ENCODE measurements at places on chromosomes 2 and 18.

GRCh38 chr2:171347591-171348032, 86.2 kb downstream of the METTL8 start:
- DNase-seq: no peak
- no peaks in the 10 kb centered on the region for H3K4me1 ChIP-seq
- H3K27ac ChIP-seq: peak overlapping the region; percentile 51
- no peaks in the 10 kb centered on the region for H3K27me3 ChIP-seq
- H3K4me3 ChIP-seq: no peak overlapping the region

GRCh38 chr18:36130039-36130831, 536 bp downstream of the ELP2 start:
- peak; percentile 65 for DNase-seq
- H3K4me3 ChIP-seq: peak overlapping the region; percentile 76
- H3K4me1 ChIP-seq: peaks cover 21% of the 10 kb centered on the region
- peak overlapping the region; percentile 98 for H3K27ac ChIP-seq
- no peaks in the 10 kb centered on the region for H3K27me3 ChIP-seq
- peaks cover 2% of the 10 kb centered on the region for H3K36me3 ChIP-seq

DNA sequence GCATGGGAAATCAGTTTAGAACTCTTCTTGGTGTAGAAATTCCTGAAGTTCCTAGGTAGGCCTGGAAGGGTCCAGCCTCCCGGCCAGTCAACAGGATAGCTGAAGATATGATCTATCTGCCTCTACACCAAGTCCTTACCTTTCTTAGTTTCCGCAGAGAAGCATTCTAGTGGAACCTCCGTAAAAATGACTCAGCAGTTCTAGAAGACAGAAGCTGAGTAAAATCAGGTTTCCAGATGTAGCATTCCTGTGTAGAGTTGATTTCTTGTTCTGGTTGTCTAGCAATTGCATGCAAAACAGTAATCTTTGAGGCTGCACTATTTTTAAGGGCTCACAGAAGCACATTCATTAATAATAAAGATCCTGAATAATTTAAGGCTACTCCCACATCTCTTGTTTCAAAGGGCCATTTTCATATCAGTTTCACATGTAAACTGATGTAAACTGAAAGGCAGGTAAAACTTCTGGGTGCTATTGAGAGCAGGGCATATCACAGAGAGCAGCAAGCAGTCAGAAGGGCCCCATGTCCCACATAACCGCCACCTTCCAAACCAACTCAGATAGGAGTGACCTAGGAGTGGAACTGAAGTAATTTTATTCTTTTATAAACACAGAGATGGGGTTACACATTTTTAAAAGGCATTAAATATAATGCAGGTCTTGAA, 3.2 kb upstream of the DYTN start:
- no peaks in the 10 kb centered on the region for H3K4me1 ChIP-seq
- H3K27ac ChIP-seq: no peak overlapping the region
- no peaks in the 10 kb centered on the region for H3K27me3 ChIP-seq
- H3K4me3 ChIP-seq: no peak overlapping the region
- no peak for DNase-seq
- no peaks in the 10 kb centered on the region for H3K36me3 ChIP-seq

- no peak for DNase-seq
- no peak overlapping the region for H3K27ac ChIP-seq
- H3K4me1 ChIP-seq: peaks cover 16% of the 10 kb centered on the region
- H3K4me3 ChIP-seq: no peak overlapping the region
- no peaks in the 10 kb centered on the region for H3K27me3 ChIP-seq
These were observed 175.1 kb downstream of the ZFP36L2 start for GRCh38 chr2:43051338-43051737.

GRCh38 chr2:139790807-139791752, 1010.9 kb upstream of the NXPH2 start:
- DNase-seq: no peak
- H3K27me3 ChIP-seq: no peaks in the 10 kb centered on the region
- no peaks in the 10 kb centered on the region for H3K36me3 ChIP-seq

- no peaks in the 10 kb centered on the region for H3K4me1 ChIP-seq
- H3K4me3 ChIP-seq: no peak overlapping the region
- no peaks in the 10 kb centered on the region for H3K36me3 ChIP-seq
These were observed 77.9 kb upstream of the SLC66A3 start for GRCh38 chr2:11077411-11077810.

DNA sequence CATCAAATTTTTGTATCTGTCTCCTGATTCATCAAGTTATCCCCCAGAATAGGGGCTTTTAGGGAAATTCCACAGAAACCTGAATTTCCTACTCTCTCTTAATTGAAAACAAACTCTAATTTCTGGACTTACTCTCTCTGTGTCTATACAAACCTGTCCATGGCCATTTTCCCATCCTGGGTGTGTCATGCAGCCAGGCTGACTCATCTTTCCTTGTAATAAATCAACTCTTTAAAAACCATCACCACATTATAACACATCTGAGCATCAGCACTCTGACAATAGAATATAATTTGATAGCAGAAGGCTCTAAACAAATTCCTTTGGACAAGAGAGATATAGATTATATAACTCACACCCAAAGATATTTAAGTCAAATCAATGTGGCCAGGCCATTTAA, 610.2 kb downstream of the DCC start:
- no peaks in the 10 kb centered on the region for H3K36me3 ChIP-seq
- H3K4me3 ChIP-seq: no peak overlapping the region
- DNase-seq: no peak
- H3K4me1 ChIP-seq: no peaks in the 10 kb centered on the region

- no peaks in the 10 kb centered on the region for H3K27me3 ChIP-seq
- DNase-seq: no peak
- no peak overlapping the region for H3K4me3 ChIP-seq
- H3K27ac ChIP-seq: no peak overlapping the region
These were observed 25.7 kb downstream of the MSH6 start for GRCh38 chr2:47808614-47809013.

- no peak for DNase-seq
- H3K4me3 ChIP-seq: no peak overlapping the region
- no peaks in the 10 kb centered on the region for H3K4me1 ChIP-seq
- H3K36me3 ChIP-seq: no peaks in the 10 kb centered on the region
These were observed 382.3 kb upstream of the CRIM1 start for GRCh38 chr2:35973132-35973736.

DNA sequence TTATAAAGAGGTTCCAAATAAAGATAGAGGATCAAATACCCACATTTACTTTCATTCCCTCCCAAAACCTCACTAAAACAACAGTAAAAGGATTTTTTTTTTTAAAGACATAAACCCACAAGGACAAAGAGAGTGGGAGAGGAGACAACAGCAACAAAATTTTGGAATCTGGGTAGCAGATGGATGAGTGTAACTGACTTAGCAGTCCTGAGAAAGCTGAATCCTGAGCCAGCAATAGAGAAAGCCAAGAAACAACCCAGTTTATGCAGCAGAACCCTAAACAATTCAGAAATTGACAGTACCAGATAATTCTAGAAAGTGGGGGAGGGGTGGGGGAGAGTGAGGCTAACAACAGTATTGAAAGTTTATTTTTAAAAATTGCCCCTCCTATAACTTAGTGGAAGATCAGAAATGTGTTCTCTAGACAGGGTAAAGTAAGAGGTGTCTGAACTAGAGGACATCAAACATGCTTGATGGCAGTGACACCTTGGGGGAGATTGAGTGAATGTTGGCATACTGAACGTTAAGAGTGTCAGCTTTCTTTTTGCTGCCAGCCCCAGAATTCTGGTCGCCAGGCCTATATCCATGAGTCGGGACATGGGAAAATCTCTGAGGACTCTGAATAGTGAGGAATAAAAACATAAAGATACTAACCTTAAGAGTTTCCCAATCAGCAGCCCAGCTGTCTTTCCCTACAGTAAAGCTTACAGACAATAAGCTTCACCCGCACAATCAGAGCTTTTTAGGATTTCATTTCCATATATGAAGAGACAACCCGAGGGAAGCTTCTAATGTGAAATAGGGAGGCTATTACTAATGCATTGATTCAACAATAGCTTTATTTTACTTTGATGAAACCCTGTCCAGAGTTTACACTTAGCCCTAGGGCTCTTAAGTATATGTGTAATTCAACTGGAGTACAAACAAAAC, 128.0 kb upstream of the ALPP start:
- H3K27ac ChIP-seq: no peak overlapping the region
- H3K27me3 ChIP-seq: no peaks in the 10 kb centered on the region
- no peak for DNase-seq
- peaks cover 5% of the 10 kb centered on the region for H3K36me3 ChIP-seq
- H3K4me3 ChIP-seq: no peak overlapping the region

GRCh38 chr2:65823511-65823910, 391.1 kb upstream of the SPRED2 start:
- DNase-seq: no peak
- no peaks in the 10 kb centered on the region for H3K27me3 ChIP-seq
- no peaks in the 10 kb centered on the region for H3K36me3 ChIP-seq
- H3K27ac ChIP-seq: no peak overlapping the region
- no peaks in the 10 kb centered on the region for H3K4me1 ChIP-seq
- no peak overlapping the region for H3K4me3 ChIP-seq

DNA sequence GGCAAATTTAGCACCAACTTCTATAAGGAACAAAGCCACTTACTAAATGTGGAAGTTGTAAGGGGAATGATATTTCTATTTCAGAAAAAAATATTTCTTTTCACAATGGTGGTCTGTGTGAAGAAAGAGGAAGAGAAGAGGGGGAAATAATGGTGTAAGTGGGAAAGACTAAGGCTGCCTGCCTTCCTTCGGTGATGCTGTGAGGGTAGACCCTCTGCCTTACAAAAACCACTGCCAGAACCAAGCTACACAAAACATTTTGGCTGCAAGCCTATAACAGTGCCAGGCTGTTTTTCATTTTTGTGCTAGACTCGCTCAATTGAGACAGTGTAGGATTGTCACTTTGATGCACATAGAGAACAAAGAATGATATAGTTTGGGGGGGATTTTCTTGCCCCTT, 286.6 kb downstream of the ZEB2 start:
- no peaks in the 10 kb centered on the region for H3K27me3 ChIP-seq
- no peaks in the 10 kb centered on the region for H3K36me3 ChIP-seq
- no peak for DNase-seq
- H3K27ac ChIP-seq: no peak overlapping the region
- peaks cover 4% of the 10 kb centered on the region for H3K4me1 ChIP-seq

- no peaks in the 10 kb centered on the region for H3K4me1 ChIP-seq
- no peaks in the 10 kb centered on the region for H3K27me3 ChIP-seq
- no peak for DNase-seq
- no peaks in the 10 kb centered on the region for H3K36me3 ChIP-seq
- H3K27ac ChIP-seq: no peak overlapping the region
These were observed 137.4 kb downstream of the ACOXL start for GRCh38 chr2:110869472-110870446.

DNA sequence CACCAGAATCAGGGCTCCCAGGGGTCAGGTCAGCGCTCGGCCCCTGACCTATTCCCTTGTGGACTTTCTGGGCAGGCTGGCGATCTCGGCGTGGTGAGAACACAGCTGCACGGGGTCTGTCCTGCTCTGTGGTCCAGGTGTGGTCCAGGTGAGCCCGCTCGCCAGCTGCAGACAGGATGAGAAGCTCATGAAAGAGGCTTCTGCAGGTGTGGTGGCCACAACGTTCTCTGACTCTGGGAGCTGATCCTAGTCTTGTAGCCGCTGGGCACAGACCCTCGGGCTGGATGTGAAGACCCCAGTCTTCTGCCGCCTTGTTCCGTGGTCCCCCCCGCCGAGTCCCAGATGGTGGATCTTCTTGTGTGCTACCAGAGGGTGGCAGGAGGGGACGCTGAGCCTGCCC, 129.7 kb downstream of the RTP5 start:
- H3K4me3 ChIP-seq: no peak overlapping the region
- no peaks in the 10 kb centered on the region for H3K36me3 ChIP-seq
- no peak overlapping the region for H3K27ac ChIP-seq
- H3K27me3 ChIP-seq: no peaks in the 10 kb centered on the region

GRCh38 chr2:118479020-118479419, 368.4 kb downstream of the EN1 start:
- H3K27me3 ChIP-seq: no peaks in the 10 kb centered on the region
- no peaks in the 10 kb centered on the region for H3K36me3 ChIP-seq
- no peak overlapping the region for H3K27ac ChIP-seq
- H3K4me3 ChIP-seq: no peak overlapping the region

DNA sequence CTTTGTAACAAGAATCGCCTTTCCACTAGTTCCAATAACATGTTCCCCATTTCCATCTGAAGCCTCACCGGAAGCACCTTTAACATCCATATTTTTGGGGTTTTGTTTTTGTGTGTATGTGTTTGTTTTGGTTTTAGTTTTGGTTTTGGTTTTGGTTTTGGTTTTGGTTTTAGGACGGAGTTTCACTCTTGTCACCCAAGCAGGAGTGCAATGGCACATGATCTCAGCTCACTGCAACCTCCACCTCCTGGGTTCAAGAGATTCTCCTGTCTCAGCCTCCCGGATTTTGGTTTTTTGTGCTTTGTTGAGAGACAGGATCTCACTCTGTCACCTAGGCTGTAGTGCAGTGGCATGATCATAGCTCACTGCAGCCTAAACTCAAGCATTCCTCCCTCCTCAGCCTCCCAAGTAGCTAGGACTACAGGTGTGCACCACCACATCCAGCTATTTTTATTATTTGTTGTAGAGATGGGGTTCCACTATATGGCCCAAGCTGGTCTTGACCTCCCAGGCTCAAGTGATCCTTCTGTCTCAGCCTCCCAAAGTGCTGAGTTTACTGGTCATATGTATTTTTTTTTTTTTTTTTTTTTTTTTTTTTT, 36.3 kb downstream of the TGOLN2 start:
- no peak for DNase-seq
- no peaks in the 10 kb centered on the region for H3K27me3 ChIP-seq
- no peaks in the 10 kb centered on the region for H3K4me1 ChIP-seq
- peaks cover 2% of the 10 kb centered on the region for H3K36me3 ChIP-seq
- H3K4me3 ChIP-seq: no peak overlapping the region
- no peak overlapping the region for H3K27ac ChIP-seq

GRCh38 chr2:158966312-158966711, 2.1 kb upstream of the TANC1 start:
- no peaks in the 10 kb centered on the region for H3K36me3 ChIP-seq
- H3K4me3 ChIP-seq: no peak overlapping the region
- H3K4me1 ChIP-seq: peaks cover 3% of the 10 kb centered on the region
- no peaks in the 10 kb centered on the region for H3K27me3 ChIP-seq
- no peak for DNase-seq
- H3K27ac ChIP-seq: no peak overlapping the region

- no peak overlapping the region for H3K4me3 ChIP-seq
- H3K36me3 ChIP-seq: peaks cover 5% of the 10 kb centered on the region
- no peaks in the 10 kb centered on the region for H3K4me1 ChIP-seq
- DNase-seq: no peak
- H3K27me3 ChIP-seq: no peaks in the 10 kb centered on the region
These were observed 466.0 kb upstream of the TNP1 start for GRCh38 chr2:217325816-217326215.

GRCh38 chr2:230640540-230641011, 72.1 kb upstream of the CAB39 start:
- H3K27me3 ChIP-seq: no peaks in the 10 kb centered on the region
- H3K27ac ChIP-seq: no peak overlapping the region
- no peak overlapping the region for H3K4me3 ChIP-seq
- no peak for DNase-seq

- H3K27ac ChIP-seq: no peak overlapping the region
- DNase-seq: no peak
- no peaks in the 10 kb centered on the region for H3K4me1 ChIP-seq
These were observed 30.4 kb downstream of the MTERF4 start for GRCh38 chr2:241071677-241072111.

All from ascending aorta (tissue), 2 donors.